ENCODE measurements at places on chromosomes 13 and 19. TPM values are rescaled to one million over a fixed set of nuclear protein-coding genes. Genes with fewer than 3 reads are reported as not detected.

GRCh38 chr19:19540064-19540714 is 2.1 kb downstream of the CILP2 start:
- peak; percentile 92 for DNase-seq

The LCP1 gene
- total RNA-seq: 13.2 TPM

DNA sequence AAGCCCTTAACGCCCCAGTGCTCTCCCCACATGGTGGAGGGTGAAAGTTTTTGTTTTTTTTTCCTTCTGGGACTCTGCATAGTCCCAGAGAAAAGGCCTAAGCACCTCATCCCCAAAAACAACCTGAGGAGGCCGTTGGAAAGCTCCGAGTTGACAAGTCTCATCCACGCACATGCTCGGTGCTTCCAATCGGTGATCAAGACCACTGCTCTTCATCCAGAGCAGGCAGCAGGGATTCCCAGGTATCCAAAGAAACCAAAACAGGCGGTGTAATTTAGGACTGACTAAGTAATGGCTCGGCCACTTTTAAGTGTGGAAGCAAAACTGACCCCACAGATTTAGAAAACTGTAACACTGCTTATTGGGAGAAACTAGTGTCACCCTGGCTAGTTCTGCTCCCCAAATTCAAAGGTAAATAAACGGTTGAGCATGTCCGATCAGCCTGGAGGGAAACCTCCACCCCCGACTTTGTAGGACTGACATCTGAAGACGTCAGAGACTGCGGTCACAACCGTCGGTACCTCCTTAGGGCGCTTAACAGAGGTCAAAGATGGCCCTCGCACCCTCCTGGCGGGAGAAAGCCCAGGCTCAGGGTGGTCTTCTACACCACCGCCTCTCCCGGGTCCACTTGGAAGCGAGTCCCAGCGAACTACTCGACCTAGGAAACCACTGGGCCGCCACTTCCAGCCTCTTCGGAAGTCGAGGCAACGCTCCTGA is 997 bp upstream of the ZNF446 start:
- DNase-seq: no peak

DNA sequence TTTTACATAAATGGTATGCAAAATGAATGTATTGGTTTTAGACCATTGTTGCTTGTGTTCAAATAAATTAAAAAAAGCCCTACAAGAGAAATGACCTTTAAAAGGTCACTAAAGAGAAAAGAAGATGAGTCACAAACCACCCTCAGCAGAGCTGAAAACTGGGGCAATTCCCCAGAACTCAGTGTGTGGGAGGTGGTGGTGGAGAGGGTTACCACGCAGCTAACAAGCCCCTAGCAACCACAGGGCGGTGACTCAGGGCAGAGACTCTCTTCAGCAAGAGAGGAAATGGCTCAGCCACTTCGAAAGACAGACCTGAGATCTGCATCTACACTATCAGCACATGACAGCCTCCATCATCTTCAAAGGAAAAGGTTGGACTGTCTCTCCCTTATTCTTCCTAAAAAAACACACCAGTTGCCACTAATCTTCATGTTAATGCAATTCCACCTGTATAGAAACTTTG is 29.4 kb upstream of the NDFIP2 start:
- DNase-seq: no peak

- no peak for DNase-seq
Measured at GRCh38 chr13:45592758-45593157, 22.8 kb downstream of the ERICH6B start.

GRCh38 chr19:48330012-48330681 is 4.8 kb downstream of the EMP3 start:
- peak; percentile 87 for DNase-seq

The ZNF584 gene
- 19.8 TPM for total RNA-seq

DNA sequence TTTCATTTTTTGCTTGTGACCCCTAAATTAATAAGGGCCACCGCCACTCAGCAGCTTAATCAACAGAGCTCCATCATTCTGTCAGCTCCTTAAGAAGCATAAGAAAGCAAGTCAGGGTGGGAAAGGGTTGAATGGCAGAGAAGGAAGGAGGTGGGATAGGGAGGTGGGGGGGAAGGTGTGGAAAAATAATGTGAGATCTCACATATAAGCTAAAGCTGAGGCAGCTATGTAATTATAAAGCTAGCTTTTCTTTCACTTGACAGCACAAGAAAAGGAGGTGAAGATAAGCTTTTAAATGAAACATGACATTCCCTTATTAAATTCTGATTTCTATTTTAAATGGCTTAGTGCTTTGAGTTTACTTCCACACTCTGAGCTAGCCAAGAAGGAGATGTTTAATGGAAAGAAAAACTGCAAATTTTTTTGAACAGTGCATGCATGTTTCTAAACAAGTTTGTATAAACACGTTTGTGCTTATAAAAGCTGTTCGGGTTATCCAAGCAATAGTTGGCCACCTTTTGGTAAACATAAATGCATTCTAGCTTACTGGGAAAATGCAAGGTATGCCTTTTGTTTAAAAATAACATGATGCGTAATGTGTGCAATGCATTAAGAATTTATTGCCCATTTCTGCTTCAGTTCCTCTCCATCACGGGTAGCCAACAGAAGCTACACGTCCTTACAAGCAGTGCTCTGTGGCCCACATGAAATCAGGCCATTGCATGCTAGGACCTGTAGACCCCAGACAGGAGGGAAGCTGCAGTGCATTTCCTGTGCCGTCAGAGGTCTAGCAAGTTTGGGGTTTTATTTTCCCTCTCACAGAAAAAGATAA is 96.2 kb downstream of the LHFPL6 start:
- no peak for DNase-seq

GRCh38 chr19:5321851-5322681 is 18.5 kb downstream of the PTPRS start:
- peak; percentile 78 for DNase-seq

DNA sequence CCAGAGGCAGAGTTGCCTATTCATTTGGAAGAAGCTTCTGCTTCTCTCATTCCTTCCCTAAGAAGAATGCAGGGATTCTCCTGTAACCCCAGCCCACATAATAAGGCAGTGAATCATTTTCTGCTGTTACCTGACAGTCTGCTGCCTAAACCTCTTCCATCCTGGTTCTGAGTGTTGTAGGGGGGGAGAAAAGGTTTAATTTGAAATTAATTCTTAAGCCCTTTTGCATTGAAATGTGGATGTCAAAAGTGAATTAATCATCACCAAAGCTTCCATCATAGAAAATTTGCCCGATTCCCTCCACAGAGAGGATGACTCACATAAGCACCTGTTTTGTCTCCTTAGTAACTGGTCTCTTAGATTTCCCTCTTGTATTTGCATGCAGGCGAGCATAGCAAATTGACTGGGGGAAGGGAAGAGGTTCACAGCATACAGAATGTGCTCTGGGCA is 146.7 kb upstream of the FNDC3A start:
- DNase-seq: no peak

Measured in cardiac septum (tissue), 1 donor.